Endothelial cell of umbilical vein (primary cell): ENCODE measurements at places on chromosomes 13 and 19. TPM values are rescaled to one million over a fixed set of nuclear protein-coding genes. Genes with fewer than 3 reads are reported as not detected.

Gene NALCN
- polyA plus RNA-seq, result 2.2 and 3.3 TPM in 2 replicates

Gene ONECUT3
- polyA plus RNA-seq, result not detected in 2 replicates

Gene ELL
- 9.9 and 13.4 TPM in 2 replicates for polyA plus RNA-seq

Gene MBD3L2
- polyA plus RNA-seq, result not detected in 2 replicates

Gene ANGPTL4
- 14.1 and 18.5 TPM in 2 replicates for polyA plus RNA-seq

Gene IFNL1
- not detected in 2 replicates for polyA plus RNA-seq

Gene KRTDAP
- not detected in 2 replicates for polyA plus RNA-seq
